Fibroblast of skin of left quadriceps (primary cell): ENCODE measurements at places on chromosomes 2 and 18.

DNA sequence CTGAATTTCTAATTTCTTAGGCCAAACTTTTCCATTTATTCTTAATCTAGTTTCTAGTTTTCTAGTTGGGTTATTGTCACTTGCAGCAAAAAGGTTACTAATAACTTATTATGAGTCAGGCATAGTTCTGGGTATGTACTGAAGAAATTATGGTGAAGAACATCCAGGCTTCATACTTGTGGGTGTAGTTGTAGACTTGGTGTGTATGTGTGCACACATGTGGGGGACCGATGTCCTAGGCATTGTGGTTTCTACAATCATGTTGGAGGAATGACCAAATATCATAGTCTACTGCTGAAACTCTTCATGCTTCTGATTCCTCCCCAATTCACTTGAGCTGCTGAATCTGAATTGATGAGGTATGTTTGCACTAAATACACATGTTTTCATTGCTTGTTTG, 141.2 kb downstream of the PMAIP1 start:
- DNase-seq, result no peak

DNA sequence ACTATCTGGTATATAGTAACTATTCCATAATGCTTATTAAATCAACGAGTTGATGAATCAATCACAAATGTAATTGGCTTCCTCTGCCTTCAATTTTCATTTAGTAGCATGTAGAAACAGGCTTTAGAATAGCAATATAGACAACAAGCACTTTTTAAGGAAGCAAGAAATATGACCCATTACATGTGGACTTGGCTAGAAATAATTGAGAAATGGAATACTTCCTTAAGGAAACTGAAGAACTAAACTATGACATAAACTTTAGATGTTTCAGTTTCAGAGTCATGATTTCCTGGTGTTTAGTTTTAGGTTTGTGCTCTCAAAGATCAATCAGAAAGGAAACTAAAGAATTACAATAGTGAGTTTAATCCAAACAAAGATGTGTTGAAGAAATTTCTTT, 443.8 kb downstream of the MBD2 start:
- DNase-seq, result no peak

DNA sequence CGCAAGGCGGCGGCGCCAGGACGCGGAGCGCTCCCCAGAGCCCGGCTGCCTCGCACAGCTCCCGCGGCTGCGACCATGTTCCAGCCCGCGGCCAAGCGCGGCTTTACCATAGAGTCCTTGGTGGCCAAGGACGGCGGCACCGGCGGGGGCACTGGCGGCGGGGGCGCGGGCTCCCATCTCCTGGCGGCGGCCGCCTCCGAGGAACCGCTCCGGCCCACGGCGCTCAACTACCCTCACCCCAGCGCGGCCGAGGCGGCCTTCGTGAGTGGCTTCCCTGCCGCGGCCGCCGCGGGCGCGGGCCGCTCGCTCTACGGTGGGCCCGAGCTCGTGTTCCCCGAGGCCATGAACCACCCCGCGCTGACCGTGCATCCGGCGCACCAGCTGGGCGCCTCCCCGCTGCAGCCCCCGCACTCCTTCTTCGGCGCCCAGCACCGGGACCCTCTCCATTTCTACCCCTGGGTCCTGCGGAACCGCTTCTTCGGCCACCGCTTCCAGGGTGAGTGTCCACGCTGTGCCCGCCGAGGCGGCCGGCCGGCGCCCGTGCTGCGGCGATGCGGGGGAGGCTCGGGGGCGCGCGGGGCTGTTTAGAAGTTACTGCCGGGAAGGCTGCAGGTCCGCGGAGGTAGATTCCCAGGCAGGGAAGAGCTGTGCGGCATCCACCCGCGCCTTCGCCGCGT, 696 bp downstream of the EMX1 start:
- no peak for DNase-seq

DNA sequence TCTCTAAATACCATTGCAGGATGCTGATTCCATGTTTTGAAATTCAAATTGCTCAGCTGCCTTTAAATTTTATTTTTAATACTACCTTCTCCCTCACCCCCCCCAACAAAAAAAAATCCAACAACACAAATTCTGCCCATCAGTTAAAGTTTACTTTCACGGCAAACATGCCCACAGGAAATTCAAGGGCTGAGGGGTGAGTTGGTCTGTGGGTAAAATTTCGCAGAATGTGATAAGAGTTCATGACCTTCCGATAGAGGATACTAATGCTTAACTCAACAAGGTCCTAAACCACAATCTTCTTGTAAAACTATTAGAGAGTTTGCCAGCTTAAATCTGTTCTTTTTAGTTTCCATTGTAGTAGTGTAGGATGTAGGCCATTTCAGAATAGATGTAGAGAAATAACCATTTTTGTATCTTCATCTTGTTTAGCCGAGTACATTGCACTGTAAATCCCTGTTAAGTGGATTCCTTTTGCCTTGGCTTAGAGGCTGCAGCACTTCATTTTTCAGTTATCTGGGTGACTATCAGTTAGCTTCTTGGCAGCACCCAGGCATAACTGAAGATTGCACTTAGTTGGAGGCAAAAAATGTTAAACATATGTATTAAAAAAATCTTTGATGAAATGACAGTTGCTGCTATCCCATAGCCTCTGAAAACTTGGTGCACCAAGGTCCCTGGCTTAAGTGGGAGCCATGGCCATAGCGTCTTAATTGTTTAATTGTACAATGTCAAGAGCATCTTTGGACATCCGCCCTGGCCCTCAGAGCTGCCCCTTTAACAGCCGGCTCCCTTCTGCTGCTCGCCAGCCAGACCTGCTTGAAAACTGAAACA, 232.3 kb downstream of the HAUS1 start:
- DNase-seq, result no peak

- DNase-seq, result no peak
These were observed 76.8 kb upstream of the RBMS1 start for GRCh38 chr2:160570376-160570775.

DNA sequence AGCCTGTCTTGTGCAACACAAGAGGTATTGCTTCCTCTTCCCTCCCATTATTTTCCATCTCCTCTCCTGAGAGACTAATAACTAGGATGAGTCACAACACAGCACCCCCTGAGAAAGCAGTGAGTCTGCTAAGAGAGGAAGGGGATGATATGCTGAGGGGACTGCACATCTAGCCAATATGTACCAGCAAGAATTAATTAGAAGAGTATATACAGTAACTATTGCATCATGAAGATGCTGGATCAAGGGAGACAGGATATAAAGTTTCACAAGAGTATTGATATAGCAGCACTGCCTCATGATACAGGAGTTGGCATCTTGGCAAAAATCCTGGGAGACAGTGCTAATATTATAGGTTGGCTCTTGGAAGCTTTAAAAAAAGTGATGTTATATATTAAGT, 289.9 kb upstream of the RBMS1 start:
- DNase-seq, result peak; percentile 57

DNA sequence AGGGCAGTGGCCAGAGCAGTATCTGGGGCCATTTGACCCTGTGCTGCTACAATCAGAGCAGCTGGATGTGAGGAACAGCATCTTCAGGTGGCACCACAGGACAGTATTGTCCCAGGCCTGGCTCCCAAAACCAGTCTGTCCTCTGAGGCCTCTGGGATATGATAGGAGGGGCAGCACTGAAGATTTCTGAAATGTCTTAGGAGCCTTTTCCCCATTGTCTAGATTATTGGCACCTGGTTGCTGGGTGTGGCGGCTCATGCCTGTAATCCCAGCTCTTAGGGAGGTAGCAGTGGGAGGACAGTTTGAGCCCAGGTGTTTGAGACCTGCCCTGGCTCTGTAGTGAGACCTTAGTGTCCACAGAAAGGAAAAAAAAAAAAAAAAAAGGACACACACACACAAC, 270.6 kb upstream of the FBXO11 start:
- DNase-seq, result no peak

DNA sequence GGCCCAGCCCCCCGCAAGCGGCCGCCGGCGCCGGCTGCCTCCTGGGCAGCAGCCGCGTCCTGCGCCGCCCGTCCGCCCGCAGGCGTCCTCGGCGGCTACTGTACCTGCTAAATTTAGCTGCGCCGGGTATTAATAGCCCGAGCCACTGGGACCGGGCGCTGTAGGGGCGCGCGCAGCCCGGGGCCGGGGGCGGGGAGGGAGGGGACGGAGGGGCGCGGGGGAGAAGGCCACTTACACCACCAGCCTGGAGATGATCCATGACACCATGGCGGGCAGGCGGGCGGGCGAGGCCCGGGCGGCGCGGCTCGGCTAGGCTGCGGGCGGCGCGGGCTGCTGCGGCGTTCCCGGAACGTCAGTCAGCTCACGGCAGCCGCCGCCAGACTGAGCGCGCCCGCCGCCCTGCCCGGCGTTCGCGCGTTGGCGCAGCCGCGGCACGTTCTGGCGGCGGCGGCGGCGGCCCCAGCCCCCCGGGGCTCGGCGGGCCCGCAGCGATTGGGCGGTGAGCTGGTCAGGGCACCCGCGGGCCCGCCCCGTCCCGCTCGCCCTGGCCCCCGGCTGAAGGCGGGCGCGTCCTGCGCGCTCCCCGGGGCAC, at the start of gene REEP1:
Gene REEP1, minus strand, starts transcription at position 383 of the 592 bp plus-strand sequence. Its CDS starts 116 bp downstream, at position 267.
- no peak for DNase-seq

GRCh38 chr2:197435598-197436420, 981 bp upstream of the SF3B1 start:
- DNase-seq, result no peak
